ENCODE measurements at places on chromosomes 16 and 17.

DNA sequence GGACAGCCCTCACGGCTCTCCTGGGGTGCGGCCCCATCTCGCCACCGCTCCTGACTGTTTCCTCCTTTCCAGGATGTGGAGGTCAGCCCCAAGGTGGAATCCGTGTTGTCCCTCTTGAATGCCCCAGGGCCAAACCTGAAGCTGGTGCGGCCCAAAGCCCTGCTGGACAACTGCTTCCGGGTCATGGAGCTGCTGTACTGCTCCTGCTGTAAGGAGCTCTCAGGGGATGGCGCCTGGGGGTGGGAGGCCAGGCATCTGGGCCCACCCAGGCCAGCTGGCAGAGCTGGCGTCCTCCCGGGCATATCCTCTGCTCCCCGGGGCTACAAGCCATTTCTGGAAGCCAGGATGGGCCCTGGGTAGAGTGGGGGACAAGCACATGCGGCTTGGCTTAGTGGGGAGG lies 13.2 kb downstream of the IL34 start:
- peaks cover 4% of the 10 kb centered on the region for H3K4me1 ChIP-seq
- H3K27me3 ChIP-seq: no peaks in the 10 kb centered on the region
- no peak overlapping the region for H3K4me3 ChIP-seq
- DNase-seq: no peak
- H3K36me3 ChIP-seq: no peaks in the 10 kb centered on the region

GRCh38 chr17:82461827-82462524 lies 3.4 kb downstream of the NARF start:
- DNase-seq: no peak
- H3K27me3 ChIP-seq: no peaks in the 10 kb centered on the region
- H3K4me3 ChIP-seq: no peak overlapping the region
- peaks cover 55% of the 10 kb centered on the region for H3K36me3 ChIP-seq
- H3K4me1 ChIP-seq: peaks cover 45% of the 10 kb centered on the region
- H3K27ac ChIP-seq: no peak overlapping the region

GRCh38 chr17:4553669-4554068 lies 1.5 kb downstream of the MYBBP1A start:
- peaks cover 13% of the 10 kb centered on the region for H3K36me3 ChIP-seq
- H3K4me3 ChIP-seq: peak overlapping the region; percentile 87
- H3K27me3 ChIP-seq: no peaks in the 10 kb centered on the region
- DNase-seq: no peak

GRCh38 chr16:66489385-66489784 lies 60.5 kb downstream of the TK2 start:
- no peaks in the 10 kb centered on the region for H3K27me3 ChIP-seq
- no peaks in the 10 kb centered on the region for H3K36me3 ChIP-seq
- H3K27ac ChIP-seq: no peak overlapping the region
- H3K4me3 ChIP-seq: no peak overlapping the region
- H3K4me1 ChIP-seq: peaks cover 11% of the 10 kb centered on the region
- peak; percentile 14 for DNase-seq

DNA sequence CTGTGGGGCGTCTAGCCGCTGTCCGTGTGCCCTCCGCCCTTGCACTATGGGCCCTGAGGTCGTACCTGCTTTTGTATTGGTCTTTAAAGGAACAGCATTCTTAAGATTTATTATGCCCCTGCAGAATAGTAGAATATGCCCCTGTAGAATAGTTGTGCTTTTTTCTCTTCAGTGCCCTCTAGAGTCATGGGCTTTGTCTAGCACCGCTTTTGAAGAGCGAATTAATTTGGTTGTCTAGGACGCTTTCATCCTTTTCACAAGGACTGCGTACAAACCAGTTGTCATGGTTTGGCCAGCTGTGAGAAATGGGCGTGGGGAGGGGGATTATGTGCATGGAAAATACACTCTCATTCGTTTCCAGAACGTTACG lies 621 bp downstream of the CEP95 start:
- peaks cover 59% of the 10 kb centered on the region for H3K36me3 ChIP-seq
- H3K4me3 ChIP-seq: peak overlapping the region; percentile 100
- peaks cover 2% of the 10 kb centered on the region for H3K27me3 ChIP-seq
- peak; percentile 62 for DNase-seq
- peaks cover 48% of the 10 kb centered on the region for H3K4me1 ChIP-seq
- H3K27ac ChIP-seq: peak overlapping the region; percentile 100

DNA sequence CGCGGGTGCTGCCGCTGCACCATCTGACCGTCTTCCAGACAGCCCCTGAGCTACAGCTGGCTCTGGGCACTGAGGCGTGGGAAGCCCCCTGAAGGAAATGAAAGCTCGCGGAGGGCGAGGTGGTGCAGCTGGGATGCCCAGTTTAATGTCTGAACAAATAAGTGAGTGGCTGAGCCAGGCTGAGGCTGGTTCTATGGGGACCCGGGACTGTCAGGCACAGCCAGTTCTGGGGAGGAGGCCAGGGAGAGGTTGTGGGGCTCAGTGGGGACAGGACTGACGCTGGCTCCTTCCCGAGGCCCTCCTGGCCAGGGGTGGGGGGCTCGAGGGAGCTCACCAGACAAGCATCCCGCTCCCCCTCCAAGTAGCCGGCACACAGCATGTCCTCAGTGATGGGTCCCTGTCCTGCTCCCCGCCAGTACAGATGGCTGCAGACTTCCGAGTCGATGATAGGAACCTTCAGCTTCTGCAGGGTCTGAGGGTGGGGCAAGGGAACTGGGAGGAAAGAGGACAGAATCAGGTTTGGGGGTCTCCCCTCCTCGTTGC lies 4.4 kb downstream of the PRSS22 start:
- H3K27ac ChIP-seq: no peak overlapping the region
- H3K27me3 ChIP-seq: peaks cover 13% of the 10 kb centered on the region
- H3K4me1 ChIP-seq: peaks cover 4% of the 10 kb centered on the region
- peaks cover 3% of the 10 kb centered on the region for H3K36me3 ChIP-seq

DNA sequence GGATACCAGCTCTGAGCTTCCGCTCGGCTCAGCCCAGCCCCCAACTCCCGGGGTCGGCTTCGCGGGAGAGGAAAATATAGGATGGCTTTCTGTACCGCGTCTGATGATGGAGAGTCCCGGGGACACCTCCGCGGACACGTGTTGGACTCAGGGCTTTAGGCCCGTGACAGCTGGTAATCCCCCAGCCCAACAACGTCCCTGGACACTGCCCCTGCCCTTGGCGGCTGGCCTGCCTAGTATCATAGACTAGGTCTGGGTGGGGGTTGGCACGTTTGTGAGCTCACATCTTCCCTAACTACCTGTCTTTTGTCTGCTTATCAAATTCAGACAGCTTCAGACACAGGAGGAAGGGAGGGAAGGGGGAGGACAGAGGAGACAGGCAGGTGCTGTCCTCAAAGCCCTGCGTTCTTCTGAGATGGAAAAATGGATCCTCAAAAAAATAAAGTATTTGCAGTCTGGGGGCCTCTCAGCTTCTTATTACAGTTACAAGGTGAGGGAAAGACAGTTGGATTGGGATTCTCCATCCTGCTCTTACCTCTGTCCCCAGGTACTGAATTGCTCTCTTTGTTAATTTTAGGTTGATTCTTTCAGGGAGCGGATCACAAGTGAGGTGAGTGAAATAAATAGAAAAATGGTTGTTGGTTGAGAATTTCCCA lies 698 bp downstream of the PSME3 start:
- H3K4me3 ChIP-seq: peak overlapping the region; percentile 91
- peaks cover 27% of the 10 kb centered on the region for H3K36me3 ChIP-seq
- H3K4me1 ChIP-seq: peaks cover 26% of the 10 kb centered on the region
- DNase-seq: no peak

DNA sequence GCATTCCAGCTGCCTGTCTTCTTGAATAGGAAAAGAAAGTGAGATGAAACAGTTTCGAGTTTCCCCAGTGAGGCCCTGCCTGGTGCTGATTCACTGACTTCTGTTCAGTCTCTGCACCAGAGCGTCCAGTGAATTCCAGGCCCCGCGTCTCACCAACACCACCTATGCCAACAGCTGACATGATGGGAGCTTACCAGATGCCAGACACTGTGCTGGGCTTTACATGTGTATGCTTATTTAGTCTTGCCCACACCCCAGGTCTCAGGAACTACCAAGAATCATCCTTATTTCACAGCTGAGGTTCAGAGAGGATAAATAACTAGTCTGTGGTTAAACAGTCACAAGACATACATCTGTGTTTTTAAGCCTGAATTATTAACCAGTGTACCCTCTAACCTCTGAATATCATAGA lies 29.1 kb upstream of the IRX6 start:
- H3K4me1 ChIP-seq: no peaks in the 10 kb centered on the region
- DNase-seq: no peak
- H3K4me3 ChIP-seq: no peak overlapping the region
- no peaks in the 10 kb centered on the region for H3K36me3 ChIP-seq
- no peaks in the 10 kb centered on the region for H3K27me3 ChIP-seq

- H3K27me3 ChIP-seq: no peaks in the 10 kb centered on the region
- peaks cover 65% of the 10 kb centered on the region for H3K36me3 ChIP-seq
- peak; percentile 82 for DNase-seq
- peak overlapping the region; percentile 69 for H3K27ac ChIP-seq
- H3K4me3 ChIP-seq: no peak overlapping the region
Observed at GRCh38 chr17:45235416-45236281, 14.0 kb downstream of the FMNL1 start.

GRCh38 chr17:596287-596686 lies 118.4 kb downstream of the VPS53 start:
- peaks cover 16% of the 10 kb centered on the region for H3K36me3 ChIP-seq
- no peaks in the 10 kb centered on the region for H3K4me1 ChIP-seq
- H3K27me3 ChIP-seq: no peaks in the 10 kb centered on the region

DNA sequence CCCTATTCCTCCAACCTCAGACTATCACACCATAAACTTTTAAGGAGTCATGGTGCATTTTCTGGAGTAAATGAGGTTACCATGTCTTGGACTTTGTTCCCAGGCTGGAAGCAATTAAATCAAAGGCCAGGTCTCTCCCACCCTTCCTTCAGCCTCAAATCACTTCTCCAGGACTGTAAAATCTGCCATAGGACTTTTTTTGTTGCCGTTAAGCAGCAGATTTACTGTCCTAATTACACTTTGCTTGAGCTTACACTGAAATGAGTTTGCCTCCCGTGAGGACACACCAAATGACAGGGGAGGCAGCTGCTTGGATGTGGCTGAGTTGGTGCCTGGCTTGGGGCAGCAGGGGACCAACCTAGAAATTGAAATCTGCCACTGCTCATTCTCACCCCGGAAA lies 14.7 kb downstream of the DCAKD start:
- no peak for DNase-seq
- H3K36me3 ChIP-seq: peaks cover 13% of the 10 kb centered on the region
- peaks cover 6% of the 10 kb centered on the region for H3K4me1 ChIP-seq

- no peak overlapping the region for H3K4me3 ChIP-seq
- H3K4me1 ChIP-seq: no peaks in the 10 kb centered on the region
- DNase-seq: no peak
- no peak overlapping the region for H3K27ac ChIP-seq
- H3K36me3 ChIP-seq: no peaks in the 10 kb centered on the region
- peaks cover 3% of the 10 kb centered on the region for H3K27me3 ChIP-seq
Observed at GRCh38 chr17:73498886-73499554, 145.2 kb downstream of the SDK2 start.

Measured in activated CD8-positive, alpha-beta memory T cell treated with anti-CD3 and anti-CD28 coated beads, Interleukin-2, amount 10 ng/mL, durations not matched to agents 7 days and 5 days (primary cell).